ENCODE measurements at places on chromosomes 16 and 17.

GRCh38 chr17:67183531-67183930 is 61.5 kb downstream of the HELZ start:
- DNase-seq: no peak

GRCh38 chr16:68790130-68790761 is 53.1 kb upstream of the TANGO6 start:
- no peak for DNase-seq

- DNase-seq: no peak
These were observed 2.1 kb downstream of the SEPTIN1 start for GRCh38 chr16:30380072-30380802.

- peak; percentile 65 for DNase-seq
These were observed 25.0 kb upstream of the KCNJ2 start for GRCh38 chr17:70144260-70144846.

DNA sequence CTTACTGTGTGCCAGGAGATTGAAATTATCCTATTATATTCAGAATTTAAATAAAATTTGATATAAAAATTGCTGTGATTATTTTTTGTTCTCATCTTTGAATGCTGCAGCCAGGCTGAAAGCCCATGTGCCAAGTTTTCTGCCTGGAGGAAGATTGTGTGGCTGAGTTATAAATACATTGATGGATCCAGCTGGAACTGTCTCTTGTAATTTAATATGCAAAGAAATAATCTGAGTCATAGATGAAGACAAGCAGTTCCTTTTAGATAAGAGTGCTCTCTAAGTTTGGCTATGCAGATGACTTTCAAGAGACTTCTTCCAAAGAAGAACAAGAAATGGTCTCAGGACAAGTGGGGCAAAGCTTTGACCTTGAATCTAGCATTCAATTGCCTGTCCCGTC is 871.0 kb downstream of the CDH11 start:
- no peak for DNase-seq

DNA sequence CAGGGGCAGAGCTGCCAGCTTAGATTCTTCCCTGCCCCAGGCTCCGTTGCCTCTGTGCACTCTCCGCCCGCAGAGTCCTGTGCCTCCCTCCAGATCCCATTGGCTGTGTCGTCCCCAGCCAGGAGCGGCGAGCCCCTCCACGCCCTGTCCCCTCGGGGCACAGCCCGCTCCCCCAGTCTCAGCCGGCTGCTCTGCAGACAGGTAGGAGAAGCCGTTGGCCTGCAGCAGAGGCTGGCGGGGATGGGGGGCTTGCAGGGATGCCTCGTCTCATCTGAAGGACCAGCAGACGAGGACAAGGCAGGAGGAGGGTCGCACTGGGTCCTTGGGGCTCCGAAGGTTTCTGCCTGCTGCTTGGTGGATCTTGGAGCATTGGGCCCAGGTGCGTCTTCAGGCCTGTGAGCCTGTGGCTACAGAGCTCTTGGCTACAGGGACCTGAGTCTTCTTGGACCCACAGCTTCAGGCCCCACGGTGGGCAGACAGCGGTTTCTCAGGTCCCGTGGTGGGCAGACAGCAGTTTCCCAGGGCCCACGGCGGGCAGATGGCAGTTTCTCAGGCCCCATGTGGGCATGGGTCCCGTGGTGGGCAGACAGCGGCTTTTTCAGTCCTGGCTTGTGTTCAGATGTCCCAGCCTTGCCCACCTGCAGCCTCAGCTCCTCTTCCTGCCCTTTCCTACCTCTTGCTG is 6.0 kb downstream of the TPSG1 start:
- no peak for DNase-seq

DNA sequence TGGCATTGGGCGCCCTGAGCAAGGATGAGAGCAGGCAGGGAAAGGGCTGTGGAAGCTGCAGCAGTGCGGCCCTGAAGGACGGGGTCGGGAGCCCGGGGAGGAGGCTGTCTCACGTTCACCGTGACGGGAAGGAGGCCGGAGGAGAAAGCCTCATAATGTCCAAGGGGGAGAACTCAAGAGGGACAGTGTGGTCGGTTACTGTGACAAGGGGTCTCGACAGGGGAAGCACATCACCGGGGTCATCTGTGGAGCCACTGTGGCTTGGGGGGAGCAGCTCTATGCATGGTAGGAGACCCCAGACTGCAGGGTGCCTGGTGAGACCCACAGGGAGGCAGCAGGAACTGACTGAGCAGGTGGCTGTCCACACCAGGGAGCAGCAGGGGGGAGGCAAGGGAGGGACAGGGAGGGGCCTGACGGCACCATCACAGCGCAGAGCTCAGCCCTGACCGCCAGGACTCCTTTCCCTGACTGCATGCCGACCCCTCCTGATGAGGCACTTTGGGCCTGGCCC is 154.6 kb upstream of the CHMP6 start:
- no peak for DNase-seq

GRCh38 chr17:62030264-62030663 is 34.8 kb downstream of the MED13 start:
- no peak for DNase-seq
